Left lung (tissue), 14 donors: ENCODE measurements at places on chromosomes 12 and 14. TPM values are rescaled to one million over a fixed set of nuclear protein-coding genes. Genes with fewer than 3 reads are reported as not detected.

DNA sequence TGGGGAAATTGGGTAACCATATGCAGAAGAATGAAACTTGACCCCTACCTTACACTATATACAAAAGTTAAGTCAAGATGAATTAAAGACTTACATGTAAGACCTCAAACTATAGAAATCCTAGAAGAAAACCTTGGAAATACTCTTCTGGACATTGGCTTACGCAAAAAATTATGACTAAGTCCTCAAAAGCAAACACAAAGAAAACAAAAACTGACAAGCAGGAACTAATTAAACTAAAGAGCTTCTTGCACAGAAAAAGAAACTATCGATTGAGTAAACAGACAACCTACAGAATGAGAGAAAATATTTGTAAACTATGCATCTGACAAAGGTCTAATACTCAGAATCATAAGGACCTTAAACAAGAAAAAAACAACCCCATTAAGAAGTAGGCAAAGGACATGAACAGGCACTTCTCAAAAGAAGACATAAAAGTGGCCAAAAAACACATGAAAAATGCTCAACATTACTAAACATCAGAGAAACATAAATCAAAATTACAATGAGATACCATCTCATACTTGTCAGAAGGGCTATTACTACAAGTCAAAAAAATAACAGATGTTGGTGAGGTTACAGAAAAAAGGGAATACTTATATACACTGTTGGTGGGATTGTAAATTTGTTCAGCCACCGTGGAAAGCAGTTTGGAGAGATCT, 37.0 kb upstream of the CFAP54 start:
- H3K36me3 ChIP-seq: no peaks in the 10 kb centered on the region
- no peaks in the 10 kb centered on the region for H3K27me3 ChIP-seq
- no peak for DNase-seq
- H3K27ac ChIP-seq: no peak overlapping the region
- no peak overlapping the region for H3K4me3 ChIP-seq

DNA sequence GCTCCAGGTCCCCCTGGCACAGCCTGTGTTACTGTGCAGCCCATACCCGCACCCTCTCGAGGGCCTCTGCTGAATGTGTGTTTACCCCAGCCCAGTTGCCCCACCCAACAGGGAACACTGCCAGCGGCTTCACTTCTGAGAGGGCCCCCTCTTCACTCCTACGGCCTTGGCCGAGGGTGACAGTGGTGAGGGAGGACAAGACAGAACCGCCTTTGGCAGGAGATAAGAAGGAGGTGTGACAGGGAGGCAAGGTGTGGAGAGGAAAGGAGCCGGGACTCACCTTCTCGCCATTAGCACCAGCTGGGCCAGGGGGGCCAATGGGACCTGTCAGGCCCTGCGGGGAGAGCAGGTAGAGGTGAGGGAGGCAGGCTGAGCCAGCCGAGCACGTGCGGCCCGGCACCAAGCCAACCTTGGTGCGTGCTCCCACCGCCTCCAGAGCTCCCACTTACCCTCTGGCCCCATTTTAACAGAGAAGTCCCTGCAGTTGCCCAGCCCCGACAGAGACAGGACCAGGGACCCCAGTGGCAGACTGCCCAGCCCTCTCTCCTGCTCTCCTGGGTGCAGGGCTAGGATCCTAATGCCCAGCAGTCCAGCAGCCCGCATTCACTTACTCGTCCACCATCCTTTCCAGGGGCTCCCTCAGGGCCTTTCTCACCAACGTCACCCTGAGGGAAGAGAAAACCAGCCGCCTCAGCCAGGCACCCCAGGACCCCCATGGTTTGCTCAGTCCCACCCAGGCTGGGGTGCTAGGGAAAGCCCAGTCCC, 18.3 kb downstream of the TMEM106C start:
- no peaks in the 10 kb centered on the region for H3K27me3 ChIP-seq
- no peaks in the 10 kb centered on the region for H3K36me3 ChIP-seq
- H3K4me1 ChIP-seq: no peaks in the 10 kb centered on the region
- H3K4me3 ChIP-seq: no peak overlapping the region
- no peak overlapping the region for H3K27ac ChIP-seq

GRCh38 chr12:122569288-122569687, 42.2 kb downstream of the KNTC1 start:
- H3K36me3 ChIP-seq: no peaks in the 10 kb centered on the region
- no peaks in the 10 kb centered on the region for H3K27me3 ChIP-seq
- no peak overlapping the region for H3K27ac ChIP-seq
- H3K4me1 ChIP-seq: no peaks in the 10 kb centered on the region
- no peak overlapping the region for H3K4me3 ChIP-seq
- no peak for DNase-seq

- H3K4me3 ChIP-seq: peak overlapping the region; percentile 50
- DNase-seq: peak; percentile 79
- no peaks in the 10 kb centered on the region for H3K27me3 ChIP-seq
- H3K27ac ChIP-seq: peak overlapping the region; percentile 94
- H3K36me3 ChIP-seq: no peaks in the 10 kb centered on the region
These were observed 418 bp downstream of the AMN1 start for GRCh38 chr12:31728289-31728916.

DNA sequence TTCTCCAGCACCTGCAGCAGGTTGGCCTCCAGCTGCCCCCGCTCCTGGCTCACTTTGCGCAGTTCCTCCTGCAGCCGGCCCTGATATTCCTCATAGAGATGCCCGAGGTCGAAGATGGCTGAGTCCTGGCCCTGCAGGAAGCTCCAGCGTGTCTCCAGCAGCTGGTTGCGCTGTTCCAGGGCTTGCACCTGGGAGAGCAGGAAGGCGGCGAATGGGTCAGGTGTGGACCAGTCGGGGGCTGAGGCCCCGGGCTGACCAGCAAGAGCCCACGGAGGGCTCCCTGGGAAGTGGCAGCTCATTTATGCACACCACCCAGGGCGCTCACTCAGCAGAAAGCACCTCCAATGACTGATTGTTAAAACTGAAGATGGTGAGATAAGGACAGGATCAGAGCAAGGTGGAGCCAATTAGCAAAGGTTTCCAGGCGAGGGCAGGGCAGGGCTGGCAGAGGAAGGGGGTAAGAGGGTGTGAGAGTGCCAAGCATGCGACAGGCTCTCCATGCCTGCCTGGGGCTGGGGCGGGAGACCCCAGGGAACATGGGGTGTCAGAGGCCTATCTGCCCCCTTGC, 6.3 kb downstream of the KRT80 start:
- no peaks in the 10 kb centered on the region for H3K36me3 ChIP-seq
- DNase-seq: no peak
- H3K4me1 ChIP-seq: peaks cover 13% of the 10 kb centered on the region
- no peak overlapping the region for H3K27ac ChIP-seq
- no peak overlapping the region for H3K4me3 ChIP-seq

DNA sequence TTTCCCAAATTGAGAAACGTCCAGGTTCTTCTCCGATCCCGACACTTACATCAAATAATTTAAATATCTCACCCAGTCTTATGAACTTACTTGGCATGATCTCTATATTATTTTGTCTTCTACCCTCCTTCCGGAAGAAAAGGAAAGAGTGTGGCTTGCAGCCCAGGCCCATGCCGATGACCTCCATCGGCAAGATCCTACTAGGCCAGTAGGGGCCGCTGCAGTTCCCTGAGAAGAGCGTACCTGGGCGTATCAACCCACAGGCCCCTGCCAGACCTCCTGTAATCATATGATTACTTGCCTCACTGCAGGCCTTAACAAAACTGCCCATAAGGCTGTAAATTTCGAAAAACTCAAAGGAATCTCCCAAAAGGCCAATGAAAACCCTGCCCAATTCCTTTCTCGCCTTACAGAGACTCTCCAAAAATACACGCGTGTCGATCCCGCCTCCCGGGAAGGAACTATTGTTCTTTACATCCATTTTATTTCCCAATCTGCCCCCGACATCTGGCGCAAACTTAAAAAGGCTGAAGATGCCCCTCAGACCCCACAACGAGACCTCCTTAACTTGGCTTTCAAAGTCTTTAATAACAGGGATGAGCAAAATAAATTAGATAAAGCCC, 69.6 kb downstream of the MOK start:
- H3K27me3 ChIP-seq: no peaks in the 10 kb centered on the region
- no peak overlapping the region for H3K4me3 ChIP-seq
- peak; percentile 45 for DNase-seq
- no peak overlapping the region for H3K27ac ChIP-seq
- H3K36me3 ChIP-seq: peaks cover 9% of the 10 kb centered on the region

GRCh38 chr12:8692573-8692972, 5.2 kb upstream of the RIMKLB start:
- H3K27me3 ChIP-seq: no peaks in the 10 kb centered on the region
- no peak overlapping the region for H3K4me3 ChIP-seq
- H3K36me3 ChIP-seq: no peaks in the 10 kb centered on the region

- H3K4me1 ChIP-seq: no peaks in the 10 kb centered on the region
- no peak within 1 kb of the TSS for H3K27ac ChIP-seq
- no peak within 1 kb of the TSS for H3K4me3 ChIP-seq
- no peaks in the 10 kb centered on the region for H3K36me3 ChIP-seq
These were observed at the start of gene EIF2S3B for GRCh38 chr12:10505620-10506019. Gene EIF2S3B (plus strand): TSS chr12:10505890. CDS start chr12:10505903, 13 bp downstream.

DNA sequence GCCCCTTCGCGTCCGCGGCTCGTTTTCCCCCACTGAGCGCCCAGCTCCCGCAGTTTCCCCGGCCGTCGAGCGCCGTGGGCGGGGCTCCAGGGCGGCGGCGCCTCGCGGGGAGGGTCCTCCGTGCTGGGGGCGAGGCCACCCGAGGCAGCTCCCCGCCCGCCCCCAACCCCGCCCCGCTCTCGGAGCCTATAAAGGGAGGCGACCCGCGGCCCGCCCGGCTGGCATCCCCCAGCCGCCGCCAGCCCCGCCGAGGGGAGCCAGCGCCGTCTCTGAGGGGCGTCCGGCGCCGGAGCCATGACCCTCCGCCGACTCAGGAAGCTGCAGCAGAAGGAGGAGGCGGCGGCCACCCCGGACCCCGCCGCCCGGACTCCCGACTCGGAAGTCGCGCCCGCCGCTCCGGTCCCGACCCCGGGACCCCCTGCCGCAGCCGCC, at the start of gene TAMALIN:
Gene TAMALIN (plus strand): TSS at position 221 of the 432 bp plus-strand sequence. CDS start 74 bp downstream, at position 295.
- H3K27ac ChIP-seq: peak within 1 kb of the TSS; percentile 85
- peaks cover 17% of the 10 kb centered on the region for H3K4me1 ChIP-seq
- peaks cover 12% of the 10 kb centered on the region for H3K36me3 ChIP-seq
- DNase-seq: peak; percentile 88

- no peak for DNase-seq
- no peaks in the 10 kb centered on the region for H3K4me1 ChIP-seq
- no peak overlapping the region for H3K27ac ChIP-seq
These were observed 74.4 kb downstream of the POLR3B start for GRCh38 chr12:106431839-106432411.

GRCh38 chr12:95003921-95004272, 400 bp upstream of the NDUFA12 start:
- H3K27me3 ChIP-seq: no peaks in the 10 kb centered on the region
- H3K4me1 ChIP-seq: peaks cover 12% of the 10 kb centered on the region
- H3K27ac ChIP-seq: peak overlapping the region; percentile 84

GRCh38 chr12:94706250-94706661, 55.9 kb upstream of the TMCC3 start:
- no peaks in the 10 kb centered on the region for H3K27me3 ChIP-seq
- DNase-seq: no peak
- H3K36me3 ChIP-seq: no peaks in the 10 kb centered on the region
- no peak overlapping the region for H3K27ac ChIP-seq
- no peak overlapping the region for H3K4me3 ChIP-seq
- no peaks in the 10 kb centered on the region for H3K4me1 ChIP-seq

DNA sequence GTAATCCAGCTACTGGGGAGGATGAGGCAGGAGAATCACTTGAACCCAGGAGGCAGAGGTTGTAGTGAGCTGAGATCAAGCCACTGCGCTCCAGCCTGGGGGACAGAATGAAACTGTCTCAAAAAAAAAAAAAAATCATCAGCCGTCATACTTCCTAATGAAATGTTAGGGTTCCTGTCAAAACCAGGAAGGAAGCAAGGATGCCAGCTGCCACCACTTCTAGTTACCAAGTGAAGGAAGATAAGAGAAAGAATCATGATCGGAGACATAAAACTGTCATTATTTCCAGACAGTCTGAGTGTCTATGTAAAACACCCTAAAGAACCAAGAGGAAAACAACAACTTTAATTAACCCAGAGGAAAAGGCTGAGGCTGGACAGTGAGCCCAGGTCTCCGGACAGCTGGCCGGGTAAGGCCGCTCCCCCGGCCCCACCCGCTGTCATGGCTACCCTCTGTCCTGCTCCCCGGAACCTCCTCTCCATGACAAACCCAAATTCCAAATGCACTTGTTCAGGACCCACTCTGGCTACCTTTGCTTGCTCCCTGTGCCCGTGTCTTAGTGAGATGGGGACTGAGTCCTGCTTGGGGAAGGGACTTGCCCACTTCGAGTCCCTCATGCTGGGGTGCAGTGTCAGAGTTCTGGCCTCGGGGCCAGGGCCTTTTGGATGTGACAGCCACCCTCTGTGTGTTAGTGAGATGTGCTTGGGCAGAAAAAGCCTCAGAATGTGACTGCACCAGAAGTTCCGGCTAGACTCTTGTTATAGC, 29.0 kb downstream of the SLC6A12 start:
- no peak for DNase-seq
- H3K4me1 ChIP-seq: peaks cover 17% of the 10 kb centered on the region

- H3K36me3 ChIP-seq: peaks cover 4% of the 10 kb centered on the region
- peak overlapping the region; percentile 55 for H3K27ac ChIP-seq
- no peak for DNase-seq
- peaks cover 13% of the 10 kb centered on the region for H3K4me1 ChIP-seq
These were observed 14.7 kb downstream of the BTBD7 start for GRCh38 chr14:93317875-93318807.

DNA sequence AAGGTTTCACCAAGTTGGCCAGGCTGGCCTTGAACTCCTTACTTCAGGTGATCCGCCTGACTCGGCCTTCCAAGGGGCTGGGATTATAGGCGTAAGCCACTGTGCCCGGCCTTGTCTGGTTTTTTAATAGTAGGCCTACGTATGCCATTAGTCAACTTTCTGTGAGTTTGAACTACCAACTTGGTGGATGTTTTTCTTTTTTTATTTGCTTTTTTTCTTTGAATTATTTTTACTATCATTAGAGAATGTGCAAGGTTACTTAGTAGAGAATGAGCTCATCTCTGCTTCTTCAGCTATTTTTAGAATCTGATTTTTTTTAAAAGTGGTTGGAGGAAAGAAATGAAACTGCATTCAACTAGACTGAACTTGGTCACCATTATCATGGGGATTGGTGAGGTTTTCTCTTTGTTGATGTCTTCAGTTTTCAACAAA, 51.4 kb downstream of the HMGA2 start:
- no peak overlapping the region for H3K4me3 ChIP-seq
- DNase-seq: no peak
- H3K27ac ChIP-seq: no peak overlapping the region

DNA sequence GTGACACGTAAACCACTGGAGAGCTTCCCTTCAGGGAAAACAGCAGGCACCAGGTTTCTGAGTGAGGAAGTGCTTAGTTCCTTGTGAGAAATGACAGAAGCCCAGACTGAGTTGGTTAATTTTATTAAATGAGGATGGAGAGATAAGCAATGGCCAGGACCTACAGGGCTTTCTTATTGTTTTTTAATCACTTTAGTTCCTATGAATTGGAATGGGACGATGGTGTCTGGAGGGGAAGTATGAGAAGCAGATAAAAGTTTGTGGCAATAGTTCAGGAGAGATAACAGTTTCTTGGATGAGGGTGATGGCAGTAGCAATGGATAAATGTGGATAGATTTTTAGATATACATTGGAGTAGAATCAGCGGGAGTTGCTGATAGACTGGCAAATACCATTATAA, 86.5 kb upstream of the PTPRR start:
- H3K4me3 ChIP-seq: no peak overlapping the region
- no peak for DNase-seq
- H3K27ac ChIP-seq: no peak overlapping the region

The ESPL1 gene
- polyA plus RNA-seq: 12.3 TPM

The ITGB7 gene
- polyA plus RNA-seq: 1.1 TPM

The RND1 gene
- 2.4 TPM for polyA plus RNA-seq

The NTN4 gene
- polyA plus RNA-seq: 23.5 TPM

The SCAF11 gene
- 136 TPM for polyA plus RNA-seq

The ERBB3 gene
- 81.2 TPM for polyA plus RNA-seq
